ENCODE measurements at places on chromosomes 1 and 21.

DNA sequence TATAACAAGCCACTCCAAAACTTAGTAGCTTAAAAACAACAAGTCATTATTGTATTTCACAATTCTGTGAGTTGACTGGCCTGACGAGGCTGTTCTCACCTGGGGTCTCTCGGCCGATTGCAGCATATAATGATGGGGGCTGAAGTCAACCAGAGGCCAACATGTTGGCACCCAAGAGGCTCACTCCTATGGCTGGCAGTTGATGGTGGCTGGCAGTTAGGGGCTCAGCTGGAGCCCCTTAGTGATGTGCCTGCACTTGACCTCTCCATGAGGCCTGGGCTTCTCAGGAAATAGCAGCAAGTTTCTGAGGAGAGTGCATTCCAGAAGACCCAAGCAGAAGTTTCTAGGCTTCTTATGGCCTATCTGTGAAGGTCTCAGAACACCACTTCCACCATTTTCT, 459.4 kb downstream of the NPHP4 start:
- DNase-seq = no peak

- no peak for DNase-seq
Observed at GRCh38 chr1:218456444-218456843, 111.3 kb downstream of the TGFB2 start.

- no peak for DNase-seq
Observed at GRCh38 chr21:41537356-41537755, 29.4 kb upstream of the TMPRSS2 start.

GRCh38 chr1:233393926-233394680, 66.6 kb downstream of the MAP3K21 start:
- DNase-seq = no peak

GRCh38 chr1:93598861-93599439, 82.7 kb downstream of the BCAR3 start:
- no peak for DNase-seq

- no peak for DNase-seq
Observed at GRCh38 chr1:155816351-155816750, 40.7 kb downstream of the GON4L start.

DNA sequence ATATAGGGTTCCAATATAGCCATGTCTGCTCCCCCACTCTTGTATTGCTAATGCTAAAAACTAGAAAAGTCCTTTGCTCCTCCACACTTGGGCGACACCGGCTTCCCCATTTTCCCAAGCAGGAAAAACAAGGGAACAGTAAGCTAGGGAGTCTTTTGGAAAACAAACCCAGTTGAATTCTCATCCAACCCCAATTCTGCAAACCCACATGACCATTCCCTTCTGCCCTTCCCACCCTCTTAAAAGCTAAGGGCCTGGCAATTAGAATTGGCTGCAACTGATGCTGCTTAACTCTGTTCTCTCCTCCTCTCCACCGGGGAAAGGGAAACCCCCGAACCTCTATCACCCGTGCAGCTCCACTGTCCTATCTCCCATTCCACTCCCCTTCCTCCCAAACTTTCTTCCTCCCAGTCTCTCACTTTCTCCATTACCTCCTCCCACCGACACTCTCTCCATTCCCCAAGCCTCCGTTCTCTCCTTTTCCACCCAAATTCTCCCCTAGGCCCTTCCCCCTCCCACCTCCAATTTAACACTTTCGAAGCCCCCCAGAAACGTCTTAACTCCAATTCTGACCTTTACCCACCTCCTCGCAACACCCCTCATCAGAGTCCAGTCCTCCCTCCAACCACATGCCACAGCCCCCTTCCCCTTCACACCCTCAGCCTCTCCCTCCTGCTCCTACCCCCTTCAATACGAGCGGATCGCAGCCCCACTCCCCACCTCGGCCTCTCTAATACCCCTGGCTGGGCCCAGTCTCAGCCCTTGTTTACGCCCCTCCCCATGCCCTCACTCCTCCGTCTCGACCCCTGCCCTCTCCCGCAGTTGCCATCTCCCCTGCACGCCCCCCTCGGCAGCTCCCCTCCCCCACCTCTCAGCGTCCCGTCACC, 701 bp downstream of the DEDD start:
- DNase-seq = no peak

Data from brain pericyte (primary cell).